ENCODE measurements at places on chromosomes 2 and 18.

GRCh38 chr2:218501665-218502064 is 66.5 kb downstream of the USP37 start:
- no peak for DNase-seq

DNA sequence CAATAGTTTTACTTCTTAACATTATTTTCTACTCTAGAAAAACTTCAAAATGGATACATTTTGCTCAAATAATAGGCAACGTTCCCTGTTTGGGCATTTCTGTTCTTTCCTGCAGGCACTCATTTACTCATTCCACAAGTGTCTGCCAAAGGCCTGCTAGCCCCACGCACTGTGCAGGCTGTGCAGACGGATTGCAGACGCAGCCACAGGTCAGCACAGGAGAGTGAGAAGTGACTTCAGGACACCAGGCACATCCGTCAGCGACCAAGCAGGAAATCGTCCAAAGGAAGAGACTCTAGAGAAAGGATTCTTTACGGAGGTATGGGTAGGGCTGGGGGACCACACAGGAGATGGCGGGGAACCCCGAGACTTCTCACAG is 103.0 kb upstream of the AGAP1 start:
- DNase-seq = peak; percentile 76

GRCh38 chr2:203758841-203759689 is 52.6 kb downstream of the CD28 start:
- peak; percentile 89 for DNase-seq

DNA sequence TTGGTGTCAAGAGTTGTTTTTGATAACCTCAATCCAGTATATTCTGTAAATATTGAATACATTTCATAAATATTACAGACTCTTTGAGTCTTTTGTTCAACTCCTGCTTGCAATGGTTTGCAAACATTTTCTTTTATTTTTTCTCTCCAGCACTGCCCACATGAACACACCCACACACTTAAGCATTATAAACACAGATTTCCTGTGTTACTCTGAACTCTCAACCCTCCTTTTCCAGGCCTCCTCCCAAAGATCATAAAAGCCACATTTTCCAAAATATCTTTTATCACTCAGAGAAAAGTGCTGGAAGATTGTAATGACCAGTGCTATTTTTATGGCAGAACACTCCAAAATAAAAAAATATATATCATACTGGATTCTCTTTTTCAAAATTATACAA is 20.5 kb downstream of the ARHGAP25 start:
- no peak for DNase-seq

- peak; percentile 47 for DNase-seq
Observed at GRCh38 chr2:1742301-1742680, 2.0 kb downstream of the PXDN start.

Data from RPMI7951 (cell line).